GM13976 (cell line): ENCODE measurements at places on chromosomes 6 and 20.

GRCh38 chr6:124993327-124993726, 31.1 kb downstream of the RNF217 start:
- DNase-seq, result no peak

DNA sequence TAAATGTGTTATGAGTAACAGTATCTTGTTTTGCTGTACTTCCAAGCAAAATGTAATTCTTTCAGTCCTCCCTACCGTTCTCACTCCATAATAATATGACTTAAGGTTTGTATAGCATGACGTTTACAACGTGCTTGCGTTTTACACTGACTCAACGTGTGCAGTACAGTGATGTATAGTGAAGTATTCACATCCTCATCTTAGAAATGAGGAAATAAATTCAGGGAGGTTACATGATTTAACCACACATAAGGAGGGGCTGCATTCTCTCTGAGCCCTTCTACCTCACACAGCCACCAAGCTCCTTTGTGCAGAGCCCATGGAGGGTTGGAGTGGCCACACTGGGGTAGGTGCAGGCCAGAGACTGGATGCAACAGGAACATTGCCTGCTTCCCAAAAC, 164.5 kb downstream of the MTHFD1L start:
- DNase-seq, result no peak

GRCh38 chr6:72783666-72784065, 161.8 kb downstream of the KCNQ5 start:
- no peak for DNase-seq

DNA sequence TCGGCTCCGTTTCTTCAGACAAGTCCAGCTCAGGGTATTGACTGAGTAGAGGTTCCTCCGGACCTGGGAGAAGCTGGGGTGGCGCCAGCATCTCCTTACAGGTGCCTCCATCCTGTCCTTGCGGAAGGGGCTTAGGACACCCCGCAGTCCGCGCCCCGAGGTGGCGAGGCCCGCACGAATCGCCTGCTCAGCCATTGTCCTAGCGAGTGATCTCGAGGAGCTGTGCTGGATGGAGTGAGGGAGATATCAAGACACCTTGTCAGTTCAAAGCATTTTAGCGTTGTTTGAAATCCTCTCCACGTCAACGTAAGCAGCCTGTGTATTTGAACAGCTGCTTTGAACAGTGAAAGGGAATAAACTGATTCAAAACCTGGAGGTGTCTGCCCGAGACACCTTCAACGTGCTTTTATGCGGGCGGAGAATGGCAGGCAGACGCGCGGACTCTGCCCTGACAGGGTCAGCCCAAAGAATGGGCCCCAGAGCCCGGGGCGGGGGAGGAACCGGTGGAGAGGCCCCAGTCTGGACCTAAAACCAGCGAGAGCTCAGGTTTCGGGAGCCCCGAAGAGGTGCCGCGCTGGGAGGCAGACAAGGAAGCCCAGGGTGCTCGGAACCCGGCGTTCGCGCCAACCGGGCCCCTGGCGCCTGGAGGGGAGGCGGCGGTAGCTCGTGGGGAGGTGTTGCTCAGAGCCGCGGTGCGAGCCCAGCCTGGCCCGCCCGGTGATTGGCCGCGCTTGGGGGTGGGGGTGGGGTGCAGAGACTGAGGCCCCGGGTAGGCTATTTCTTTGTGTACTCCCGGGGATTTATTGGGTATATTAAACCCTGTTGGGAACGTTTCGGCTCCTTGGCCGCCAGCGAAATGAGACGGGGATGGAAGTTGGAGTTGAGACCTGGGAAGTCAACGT, 3.1 kb upstream of the POU3F2 start:
- DNase-seq, result peak; percentile 27

- no peak for DNase-seq
Measured at GRCh38 chr6:34644716-34645115, 51.9 kb downstream of the ILRUN start.

- DNase-seq, result no peak
Measured at GRCh38 chr6:157648561-157648960, 174.5 kb upstream of the SNX9 start.

DNA sequence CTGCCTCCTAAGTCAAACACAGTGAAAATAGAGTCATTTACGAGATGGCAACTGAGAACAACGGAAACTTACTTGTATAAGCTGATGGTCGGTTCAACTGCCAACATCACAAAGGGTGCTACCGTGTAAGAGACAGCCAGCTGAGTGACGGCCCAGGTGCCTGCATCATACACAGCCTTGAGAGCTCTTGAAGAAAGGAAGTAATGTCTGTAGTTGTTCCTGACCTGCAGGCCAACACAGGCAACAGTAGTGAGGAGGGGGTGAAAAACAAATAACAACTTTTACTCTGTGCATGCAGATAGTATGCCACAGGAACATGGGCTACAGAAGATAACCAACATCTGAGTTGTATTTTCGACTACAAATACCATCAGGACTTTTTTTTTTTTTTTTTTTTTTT, 102.7 kb downstream of the MBOAT1 start:
- DNase-seq, result no peak

- no peak for DNase-seq
Measured at GRCh38 chr6:137452333-137452894, 41.8 kb downstream of the OLIG3 start.

- no peak for DNase-seq
Measured at GRCh38 chr6:129130959-129131681, 248.2 kb downstream of the LAMA2 start.

GRCh38 chr6:128739112-128739511, 143.8 kb upstream of the LAMA2 start:
- DNase-seq, result no peak

- no peak for DNase-seq
Measured at GRCh38 chr6:116087437-116088027, 13.1 kb upstream of the NT5DC1 start.

DNA sequence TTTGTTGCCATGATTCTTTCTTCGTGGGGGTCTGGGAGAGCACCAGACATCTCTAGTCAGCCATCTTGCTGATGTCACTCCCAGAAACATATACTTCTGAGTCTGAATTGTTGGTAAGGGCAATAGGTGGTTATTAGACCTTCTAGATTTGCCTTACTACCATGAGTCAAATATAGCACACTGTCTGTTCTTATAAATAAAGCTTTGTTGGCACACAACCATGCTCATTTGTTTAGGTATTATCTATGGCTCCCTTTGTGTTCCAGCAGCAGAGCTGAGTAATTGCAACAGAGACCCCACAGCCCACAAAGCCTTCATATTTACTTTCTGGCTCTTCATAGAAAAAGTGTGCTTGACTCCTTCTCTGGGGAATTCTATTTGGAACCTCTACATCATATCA, 62.9 kb downstream of the CDH26 start:
- no peak for DNase-seq

DNA sequence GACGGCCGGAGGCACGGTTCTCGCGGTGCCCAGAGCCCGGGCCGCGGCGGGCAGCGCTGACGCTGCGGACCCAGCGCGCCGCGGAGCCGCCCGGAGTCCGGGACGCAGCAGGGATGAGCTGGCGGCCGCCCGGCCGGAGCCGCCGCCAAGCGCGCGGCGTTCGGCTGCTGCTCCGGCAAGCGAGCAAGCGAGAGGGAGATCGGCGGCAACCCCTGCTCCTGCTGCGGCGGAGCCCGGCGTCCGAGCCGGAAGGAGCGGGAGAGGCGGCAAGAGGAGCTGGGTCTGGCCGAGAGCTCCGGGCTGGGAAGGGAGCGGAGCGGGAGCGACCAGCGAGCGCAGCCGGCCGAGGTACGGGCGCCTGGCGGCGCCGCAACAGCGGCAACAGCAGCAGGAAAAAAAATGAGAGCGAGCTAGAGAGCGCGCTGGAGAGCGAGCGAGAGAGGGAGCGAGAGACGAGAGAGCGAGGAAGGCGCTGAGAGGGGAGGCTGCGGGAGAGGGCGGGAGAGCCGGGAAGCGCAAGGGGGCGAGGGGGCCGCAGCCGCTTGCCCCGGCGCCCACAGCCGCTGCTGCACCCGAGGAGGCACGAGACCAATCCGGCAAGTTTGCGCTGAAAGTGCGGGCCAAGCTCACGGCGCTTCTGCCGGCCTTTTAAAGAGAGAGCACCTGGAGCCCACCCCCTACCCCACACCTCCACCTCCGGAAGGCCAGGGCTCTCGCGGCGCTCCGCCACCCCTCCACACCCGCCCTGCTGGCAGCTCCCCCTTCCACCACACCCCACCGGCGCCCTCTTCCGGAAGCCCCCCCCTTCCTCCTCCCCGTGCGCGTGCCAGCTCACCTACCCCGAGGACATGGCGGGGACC, 496 bp downstream of the GRM4 start:
- DNase-seq, result no peak

DNA sequence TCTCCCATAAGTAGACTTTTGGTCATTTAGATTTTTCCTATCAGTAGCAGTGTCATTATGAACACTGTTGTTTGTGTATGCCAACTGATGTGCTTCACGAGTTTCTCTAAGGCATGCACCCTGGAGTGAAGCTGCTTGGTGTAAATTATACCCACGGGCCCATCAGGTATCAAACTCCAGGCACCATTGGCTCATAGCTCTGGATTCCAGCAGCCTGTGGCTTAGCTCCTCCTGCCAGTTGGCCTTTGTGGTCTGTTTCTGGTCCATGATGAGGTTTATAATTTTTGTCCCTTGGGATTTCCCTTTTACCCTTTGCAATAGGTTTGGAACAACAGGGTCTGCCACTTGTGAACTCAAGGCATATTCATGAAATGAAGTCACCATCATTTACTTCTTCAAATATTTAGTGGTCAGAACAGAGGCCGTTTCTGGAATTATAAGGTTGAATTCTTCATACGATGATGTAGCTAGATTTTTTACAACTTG, 350.5 kb downstream of the PRL start:
- DNase-seq, result no peak

DNA sequence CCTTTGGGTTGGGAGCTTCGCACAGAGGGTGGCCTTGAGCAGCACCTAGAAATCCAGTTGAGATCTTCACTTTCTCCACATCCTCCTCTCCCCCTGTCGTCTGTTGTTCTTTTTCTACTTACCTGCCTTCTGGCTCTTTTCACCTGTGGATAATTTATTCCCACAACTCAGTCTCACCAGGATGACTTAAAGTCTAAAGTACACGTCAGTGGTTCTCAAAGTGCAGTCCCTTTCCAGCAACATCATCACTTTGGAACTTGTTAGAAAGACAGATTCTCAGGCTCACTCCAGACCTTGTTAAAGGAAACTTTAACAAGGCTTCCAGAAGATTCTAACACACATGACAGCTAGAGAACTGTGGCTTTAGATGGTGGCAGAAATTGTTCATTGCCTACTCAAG, 27.7 kb upstream of the BCAS1 start:
- no peak for DNase-seq

DNA sequence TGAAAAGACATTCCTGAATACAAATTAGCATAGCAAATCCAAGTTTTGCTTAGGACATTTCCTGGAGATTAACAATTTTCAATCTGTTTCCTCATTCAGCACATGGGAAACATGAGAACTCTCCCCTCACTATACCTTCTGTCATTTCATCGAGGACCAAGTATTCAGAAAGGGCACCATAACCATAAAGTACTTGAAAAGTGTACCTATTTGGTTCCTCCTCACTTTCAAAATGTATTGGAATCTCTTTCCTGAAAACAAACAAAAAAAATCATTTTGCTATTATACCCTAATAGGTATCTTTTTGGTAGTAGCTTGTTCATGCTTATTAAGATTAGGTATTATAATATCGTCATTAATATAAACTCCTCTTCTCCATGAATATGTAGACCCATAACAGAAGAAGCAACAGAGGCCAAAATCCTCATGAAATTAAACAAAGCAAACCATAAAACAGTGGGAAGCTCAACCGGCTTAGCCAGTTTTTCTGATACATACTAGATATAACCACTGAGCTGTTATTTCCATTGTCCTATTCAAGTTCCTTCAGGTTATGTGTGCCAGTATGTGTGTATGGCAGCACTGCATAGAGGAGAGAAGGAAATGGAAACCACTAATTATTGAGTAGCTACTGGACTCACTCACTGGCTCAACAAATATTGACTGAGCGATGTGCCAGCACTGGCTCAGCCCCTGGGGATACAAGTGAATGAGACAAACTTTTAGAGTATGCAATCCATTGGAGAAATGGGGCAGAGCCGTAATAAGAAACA, 274.0 kb downstream of the MAFB start:
- DNase-seq, result no peak

GRCh38 chr6:137853569-137854213, 13.4 kb upstream of the TNFAIP3 start:
- no peak for DNase-seq

DNA sequence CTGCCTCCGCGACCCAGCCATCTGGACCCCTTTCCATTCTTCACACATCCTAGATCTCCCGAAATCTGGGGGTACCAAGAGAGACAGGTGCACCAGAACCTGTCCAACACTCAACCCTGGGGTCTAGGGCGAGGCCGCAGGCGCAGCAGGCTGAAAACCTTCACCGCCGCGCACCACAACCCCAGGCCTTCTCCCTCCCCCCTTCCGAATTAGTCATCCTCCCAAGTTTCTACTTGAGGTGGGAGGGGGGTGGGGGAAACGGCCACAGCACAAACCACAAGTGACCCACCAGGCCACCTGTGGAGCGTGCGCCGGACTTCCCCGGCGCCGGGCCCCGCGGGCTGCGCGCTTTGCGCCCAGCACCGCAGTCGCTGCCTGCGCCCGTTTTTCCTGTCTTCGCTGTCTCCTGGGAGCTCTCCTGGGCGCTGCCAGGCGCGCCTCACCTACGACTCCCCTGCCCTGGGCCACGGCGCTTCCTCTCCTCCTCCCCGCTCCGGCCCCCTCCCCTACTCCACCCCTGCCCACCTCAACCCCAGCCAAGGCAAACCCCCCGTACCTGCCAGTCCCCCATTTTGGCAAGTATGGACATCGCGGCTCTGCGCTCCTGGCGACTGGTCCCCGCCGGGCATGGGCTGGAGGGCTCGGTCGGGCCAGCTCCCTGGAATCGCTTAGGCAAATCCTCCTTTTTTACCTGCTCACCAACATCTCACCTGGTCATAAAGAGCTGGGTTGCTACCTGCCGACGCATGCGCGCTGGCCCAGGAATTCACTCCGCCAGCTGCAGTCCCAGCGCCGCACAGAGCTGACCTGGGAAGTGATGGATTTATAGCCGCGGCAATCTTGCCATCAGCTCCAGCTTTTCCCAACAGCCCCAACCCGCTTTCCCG, 4.2 kb upstream of the TFAP2A start:
- peak; percentile 64 for DNase-seq

GRCh38 chr6:40359808-40360207, 227.4 kb downstream of the LRFN2 start:
- DNase-seq, result no peak

- no peak for DNase-seq
Measured at GRCh38 chr6:144644776-144645175, 359.6 kb downstream of the UTRN start.

- no peak for DNase-seq
Measured at GRCh38 chr6:21398741-21399325, 194.7 kb upstream of the SOX4 start.
